H54 (cell line): ENCODE measurements at places on chromosomes 1 and 21.

GRCh38 chr1:230105754-230106625 lies 39.0 kb downstream of the GALNT2 start:
- peak; percentile 58 for DNase-seq

DNA sequence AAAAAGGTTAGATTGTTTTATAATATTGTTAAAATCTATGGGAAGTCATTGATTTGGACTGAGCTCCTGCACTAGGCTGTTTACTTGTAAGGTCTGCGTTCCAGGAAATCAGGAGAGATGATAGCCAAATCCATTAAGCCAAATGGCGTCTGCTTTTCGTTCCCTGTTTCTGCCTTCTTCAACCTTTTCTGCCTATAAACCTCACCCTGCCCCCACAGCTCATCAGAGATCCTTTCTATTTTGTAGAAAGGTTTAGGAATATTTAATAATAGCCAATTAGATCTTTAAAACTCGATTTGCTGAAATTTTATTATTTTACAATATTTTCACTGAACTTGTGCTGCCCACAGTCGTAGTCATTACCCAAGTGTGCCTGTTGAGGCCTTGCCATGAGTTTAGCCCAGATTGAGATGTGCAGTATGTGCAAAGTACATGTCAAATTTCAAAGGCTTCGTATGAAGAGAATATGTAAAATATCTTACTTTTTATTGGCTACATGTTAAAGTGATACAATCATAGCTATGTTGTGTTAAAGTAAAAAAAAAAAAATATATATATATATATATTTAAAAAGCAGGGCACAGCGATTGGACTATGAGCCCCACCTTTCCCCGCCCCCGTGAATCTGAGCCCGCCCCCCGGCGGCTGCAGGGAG lies 444 bp upstream of the IARS2 start:
- no peak for DNase-seq

- no peak for DNase-seq
Measured at GRCh38 chr1:46081619-46082018, 50.8 kb downstream of the PIK3R3 start.

- DNase-seq: no peak
Measured at GRCh38 chr1:82843876-82844275, 1043.1 kb downstream of the ADGRL2 start.

GRCh38 chr1:147223740-147224615 lies 1.2 kb downstream of the FMO5 start:
- no peak for DNase-seq

- DNase-seq: no peak
Measured at GRCh38 chr1:117512728-117513321, 93.0 kb upstream of the TENT5C start.

DNA sequence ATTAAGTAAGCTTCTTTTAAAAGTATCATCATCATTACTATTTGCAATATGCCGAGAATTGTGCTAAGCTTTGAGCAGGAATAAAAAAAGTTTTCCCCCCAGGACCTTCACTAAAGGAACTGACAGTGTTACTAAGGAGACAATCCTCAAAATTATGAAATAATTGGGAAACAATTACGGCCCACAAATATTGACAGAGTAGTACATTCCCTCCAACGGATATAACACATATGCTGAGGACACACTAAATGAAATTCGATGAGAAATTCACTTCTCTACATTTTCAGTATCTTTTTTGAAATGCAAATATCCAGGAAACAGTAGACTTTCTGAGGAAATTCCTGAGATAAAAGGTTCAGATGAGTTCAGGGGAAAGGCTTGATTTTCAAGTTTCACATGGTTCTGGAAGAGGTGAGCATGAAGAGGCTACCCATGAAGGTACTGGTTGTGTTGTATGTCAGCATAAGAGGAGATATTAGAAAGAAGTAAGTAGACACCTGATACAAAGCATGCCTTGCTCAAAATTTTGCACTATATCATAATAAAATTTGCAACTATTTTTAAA lies 171.2 kb upstream of the NR5A2 start:
- DNase-seq: no peak

- DNase-seq: no peak
Measured at GRCh38 chr21:15028186-15028585, 36.6 kb downstream of the NRIP1 start.

- no peak for DNase-seq
Measured at GRCh38 chr1:7493711-7494454, 277.2 kb upstream of the VAMP3 start.

DNA sequence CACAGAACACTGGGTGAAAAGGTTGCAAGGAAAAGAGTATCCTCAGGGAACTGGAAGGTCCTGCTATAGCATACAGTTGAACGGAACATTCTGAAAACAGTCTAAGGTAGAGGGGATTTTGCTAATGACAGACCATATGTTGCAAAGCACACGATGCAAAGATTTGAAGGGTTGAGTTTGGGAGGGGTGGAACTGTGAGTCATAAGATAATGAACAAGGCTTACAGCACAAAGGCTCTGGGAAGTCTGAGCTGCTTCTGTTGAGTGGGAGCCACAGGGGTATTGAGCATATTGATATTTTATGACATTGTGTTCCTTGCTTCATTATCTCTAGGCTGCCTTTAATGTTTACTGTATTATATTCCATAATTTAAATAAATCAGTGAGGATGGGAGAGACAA lies 104.9 kb downstream of the PLPPR4 start:
- no peak for DNase-seq

DNA sequence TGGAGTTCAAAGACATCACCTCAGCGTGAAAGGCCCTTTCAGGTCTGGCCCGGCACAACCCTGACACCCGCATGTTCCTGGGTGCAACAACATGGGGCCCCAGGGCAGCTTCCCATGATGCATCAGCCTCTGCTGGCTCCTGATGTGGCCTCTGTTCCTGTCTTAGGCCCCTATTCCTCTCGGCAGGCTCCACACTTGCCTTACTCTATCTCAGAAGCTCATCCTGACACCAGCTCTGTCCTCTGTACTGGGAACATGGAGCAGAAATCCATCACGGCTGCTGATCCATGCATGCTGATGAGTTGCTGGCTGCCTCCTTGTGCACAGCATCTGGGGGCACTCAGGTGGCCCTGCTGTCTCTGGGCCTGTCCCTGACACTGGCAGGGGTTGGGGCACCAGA lies 74.6 kb downstream of the ADARB1 start:
- DNase-seq: no peak

DNA sequence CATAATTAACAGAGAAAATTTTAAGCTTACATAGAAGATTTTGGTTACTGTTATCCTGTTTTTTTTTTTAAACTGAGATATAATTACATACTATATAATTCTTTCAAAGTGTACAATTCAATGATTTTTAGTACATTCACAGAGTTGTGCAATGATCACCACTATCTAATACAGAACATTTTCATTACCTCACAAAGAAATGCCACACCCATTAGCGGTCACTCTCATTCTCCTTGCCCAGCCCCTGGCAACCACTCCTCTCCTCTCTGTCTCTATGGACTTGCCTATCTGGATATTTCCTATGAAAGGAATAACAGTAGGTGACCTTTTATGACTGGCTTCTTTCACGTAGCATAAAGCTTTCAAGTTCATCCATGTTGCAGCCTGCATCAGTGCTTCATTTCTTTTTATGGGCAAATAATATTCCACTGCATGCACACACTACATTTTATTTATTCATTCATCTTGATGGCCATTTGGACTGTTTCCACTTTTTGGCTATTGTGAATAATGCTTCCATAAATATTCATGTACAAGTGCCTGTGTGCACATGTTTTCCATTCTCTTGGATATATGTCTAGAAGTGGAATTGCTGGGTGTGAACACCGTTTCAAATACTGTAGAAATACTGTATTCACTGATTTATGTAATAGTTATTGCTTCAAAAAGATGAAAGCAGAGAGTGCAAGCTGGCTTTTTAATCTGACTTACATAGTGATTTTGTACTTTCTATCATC lies 26.5 kb downstream of the TAF5L start:
- no peak for DNase-seq

DNA sequence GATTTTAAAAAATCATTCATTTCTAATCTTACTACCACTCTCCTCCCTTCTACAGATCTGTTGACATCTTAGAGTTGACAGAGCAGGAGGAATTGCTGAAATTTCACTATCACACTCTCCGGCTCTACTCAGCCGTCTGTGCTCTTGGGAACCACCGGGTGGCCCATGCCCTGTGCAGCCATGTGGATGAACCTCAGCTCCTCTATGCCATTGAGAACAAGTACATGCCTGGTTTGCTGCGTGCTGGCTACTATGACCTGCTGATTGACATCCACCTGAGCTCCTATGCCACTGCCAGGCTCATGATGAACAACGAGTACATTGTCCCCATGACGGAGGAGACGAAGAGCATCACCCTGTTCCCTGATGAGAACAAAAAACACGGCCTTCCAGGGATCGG lies 276.7 kb downstream of the ZP4 start:
- no peak for DNase-seq

GRCh38 chr1:38014171-38014570 lies 1.6 kb downstream of the UTP11 start:
- no peak for DNase-seq

GRCh38 chr1:206933333-206933945 lies 11.7 kb upstream of the FCMR start:
- peak; percentile 32 for DNase-seq

DNA sequence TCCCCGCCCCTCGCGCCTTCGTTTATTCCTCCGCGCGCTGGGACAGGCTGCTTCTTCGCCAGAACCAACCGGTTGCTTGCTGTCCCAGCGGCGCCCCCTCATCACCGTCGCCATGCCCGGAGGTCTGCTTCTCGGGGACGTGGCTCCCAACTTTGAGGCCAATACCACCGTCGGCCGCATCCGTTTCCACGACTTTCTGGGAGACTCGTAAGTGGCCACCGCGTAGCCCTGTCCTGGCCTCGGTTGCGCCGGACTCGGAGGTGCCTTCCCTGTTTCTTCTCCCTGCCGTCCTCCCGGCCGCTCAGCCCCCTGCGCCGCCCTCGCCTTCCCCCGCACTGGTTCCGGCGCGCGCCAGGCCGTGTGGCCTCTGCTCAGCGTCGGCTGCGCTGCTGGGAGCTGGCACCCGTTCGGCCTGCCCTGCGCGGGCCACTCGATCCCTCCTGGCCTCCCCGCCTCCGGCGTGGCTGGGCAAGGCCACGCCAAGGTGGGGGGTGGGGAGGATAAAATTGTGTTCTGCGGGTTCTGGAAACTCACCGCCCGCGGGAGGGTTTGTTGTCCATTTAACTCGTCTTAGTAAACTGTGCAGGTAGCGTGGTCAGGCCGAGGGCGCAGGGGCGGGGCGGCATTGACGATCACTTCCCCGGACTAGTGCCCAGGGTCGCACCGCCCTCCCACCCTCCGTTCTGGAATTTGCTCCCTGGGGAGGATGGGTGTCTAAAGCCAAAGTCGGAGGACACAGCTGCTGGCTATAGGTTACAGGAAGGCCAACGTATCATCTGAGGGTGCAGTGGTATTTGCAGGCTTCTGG lies at the start of gene PRDX6:
Gene PRDX6 (plus strand): TSS at position 50 of the 808 bp plus-strand sequence. CDS start 63 bp downstream, at position 113.
- peak; percentile 68 for DNase-seq

DNA sequence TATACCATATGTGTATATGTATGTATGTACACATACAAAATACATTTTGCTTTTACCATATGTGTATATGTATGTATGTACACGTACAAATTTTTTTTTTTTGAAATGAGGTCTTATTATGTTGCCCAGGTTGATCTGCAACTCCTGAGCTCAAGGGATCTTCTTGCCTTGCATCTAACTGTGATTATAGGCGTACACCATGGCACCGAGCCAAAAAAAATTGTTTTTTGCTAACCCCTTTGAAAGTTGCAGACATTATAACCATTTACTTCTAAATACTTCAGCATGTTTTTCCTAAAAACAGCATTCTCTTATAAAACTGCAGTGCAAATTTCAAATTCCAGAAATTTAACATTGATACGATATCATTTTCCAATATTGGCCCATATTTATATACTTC lies 147.0 kb downstream of the POU2F1 start:
- no peak for DNase-seq

DNA sequence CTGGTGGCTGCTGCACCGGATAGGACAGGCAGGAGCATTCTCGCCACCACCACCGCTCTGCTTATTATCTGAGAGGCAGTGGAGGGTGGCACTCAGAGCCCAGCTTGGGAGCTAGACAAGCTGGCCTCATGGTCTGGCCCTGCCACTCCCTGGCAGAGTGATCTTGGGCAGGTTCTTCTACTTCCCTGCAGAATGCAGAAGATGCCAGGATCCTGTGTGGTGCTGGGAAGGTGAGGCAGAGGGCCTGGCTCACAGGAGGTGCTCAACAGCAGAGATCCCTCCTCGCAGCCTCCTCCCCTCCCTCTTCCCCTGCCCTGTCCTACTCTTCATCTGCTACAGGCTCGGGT lies 60.4 kb downstream of the ARHGEF10L start:
- no peak for DNase-seq

DNA sequence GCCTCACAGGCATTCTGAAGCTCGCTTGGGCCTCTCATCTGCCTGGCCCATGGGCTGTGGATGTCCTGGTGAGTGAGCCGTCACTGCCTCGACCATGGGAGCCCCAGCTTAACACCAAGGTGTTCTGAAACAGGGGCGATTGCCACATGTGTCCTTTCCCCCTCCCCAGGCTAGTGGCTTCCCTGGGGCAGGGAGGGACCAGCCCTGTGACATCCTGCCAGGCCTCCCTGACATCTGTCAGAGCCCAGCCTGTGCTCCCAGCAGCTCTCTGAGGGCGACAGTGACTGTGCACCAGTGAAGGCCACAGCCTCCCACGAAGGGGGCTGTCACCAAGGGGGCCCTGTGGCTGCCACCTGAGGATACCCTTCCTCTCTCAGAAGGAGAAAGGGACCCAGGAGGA lies 35.9 kb upstream of the CCDC27 start:
- no peak for DNase-seq

DNA sequence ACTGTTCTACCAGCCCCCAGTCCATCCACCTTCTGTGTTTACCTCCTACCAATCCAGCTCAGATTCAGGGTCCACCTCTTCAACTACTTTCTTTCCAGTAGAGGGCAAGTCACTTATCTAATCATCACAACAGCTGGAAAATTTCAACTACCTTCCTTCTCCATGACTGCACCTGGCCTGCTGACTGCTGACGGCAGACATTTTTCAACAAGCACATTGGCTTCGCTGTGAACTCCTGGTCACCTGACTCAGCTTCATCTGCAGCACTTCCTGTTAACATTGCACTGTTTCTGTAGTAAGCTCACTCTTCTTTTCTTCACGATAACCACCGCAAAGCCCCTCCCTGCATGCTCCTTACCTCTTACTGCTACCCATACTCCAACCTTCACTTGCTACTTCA lies 405.7 kb downstream of the NTNG1 start:
- DNase-seq: no peak

DNA sequence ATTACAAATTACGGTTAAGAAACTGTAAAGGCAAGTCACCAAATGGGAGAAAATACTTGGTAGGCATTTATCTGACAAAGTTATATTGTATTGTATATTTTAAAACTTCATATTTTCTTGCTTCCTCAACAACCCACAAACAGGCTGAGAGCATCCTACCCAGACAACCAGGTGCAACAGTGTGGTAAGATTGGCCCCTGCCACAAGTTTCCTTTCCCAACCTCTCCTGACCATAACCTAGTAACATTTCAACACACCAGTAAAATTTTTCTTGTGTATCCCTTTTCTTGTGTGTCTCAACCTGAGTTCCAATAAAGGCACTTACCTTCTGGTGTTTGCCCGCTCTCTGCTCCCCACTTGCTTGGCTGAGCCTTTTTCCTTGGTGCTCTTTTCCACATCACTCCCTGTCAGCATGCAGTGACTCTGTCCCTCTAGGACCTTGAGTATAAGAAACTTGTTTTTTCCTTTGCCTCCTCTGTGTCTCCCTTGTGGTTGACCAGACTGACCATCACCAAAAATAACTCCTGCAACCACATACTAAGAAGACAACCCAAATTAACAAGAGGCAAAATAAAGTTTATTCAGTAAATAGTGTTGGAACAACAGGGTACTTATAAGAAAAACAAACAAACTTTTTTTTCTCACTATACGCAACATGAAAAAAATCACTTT lies 40.9 kb downstream of the FCRL3 start:
- no peak for DNase-seq
